Stimulated activated naive B cell treated with anti-CD40 and anti-IgM and Interleukin-4, amounts not matched to agents 10 μg/mL and 1 μg/mL and 100 μg/mL, for 72 hours (primary cell): ENCODE measurements at places on chromosomes 6 and 20.

DNA sequence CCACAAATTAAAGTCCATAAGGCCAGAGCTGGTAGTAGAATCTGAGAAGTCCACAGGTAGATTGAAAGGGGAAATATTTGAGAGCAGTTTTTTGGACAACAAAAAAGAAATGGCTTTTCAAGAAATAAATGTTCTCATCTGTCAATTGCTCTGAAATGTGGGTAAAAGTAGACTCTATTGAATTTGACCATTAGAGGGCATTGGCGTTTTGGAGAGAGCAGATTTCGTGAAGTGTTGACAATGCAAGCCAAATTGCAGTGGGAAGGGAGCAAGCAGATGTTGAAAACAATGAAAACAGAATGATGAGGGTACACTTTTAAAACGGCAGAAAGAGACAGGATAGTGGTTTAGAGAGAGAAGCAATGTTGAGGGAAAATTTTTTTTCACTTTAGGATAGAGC, 149.1 kb upstream of the FAM83B start:
- no peaks in the 10 kb centered on the region for H3K27me3 ChIP-seq
- H3K4me1 ChIP-seq = no peaks in the 10 kb centered on the region
- no peaks in the 10 kb centered on the region for H3K36me3 ChIP-seq
- no peak for DNase-seq
- H3K27ac ChIP-seq = no peak overlapping the region

- peaks cover 5% of the 10 kb centered on the region for H3K27me3 ChIP-seq
- no peak overlapping the region for H3K27ac ChIP-seq
- no peaks in the 10 kb centered on the region for H3K36me3 ChIP-seq
- H3K4me1 ChIP-seq = no peaks in the 10 kb centered on the region
Measured at GRCh38 chr6:165726965-165727381, 63.9 kb upstream of the PDE10A start.

DNA sequence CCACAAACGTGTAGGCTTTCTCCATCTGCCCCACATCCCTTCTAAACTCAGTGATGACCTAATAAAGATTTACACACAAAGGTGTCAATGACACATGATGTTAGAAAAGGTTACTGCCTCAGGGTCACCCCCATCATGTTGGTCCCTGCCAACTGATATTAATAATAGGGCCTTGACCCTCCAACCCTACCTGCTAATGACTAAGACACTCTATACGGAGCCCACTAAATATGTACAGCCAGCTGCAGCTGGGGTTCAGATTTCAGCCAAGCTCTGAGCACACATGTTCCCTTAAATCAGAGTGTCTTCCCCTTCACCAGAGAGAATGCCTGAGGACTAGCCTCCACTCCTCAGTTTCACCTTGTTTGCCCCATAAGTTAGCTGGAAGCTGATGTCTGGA, 67.4 kb upstream of the SNRPB2 start:
- no peaks in the 10 kb centered on the region for H3K4me1 ChIP-seq
- no peaks in the 10 kb centered on the region for H3K36me3 ChIP-seq
- H3K27me3 ChIP-seq = peaks cover 22% of the 10 kb centered on the region
- DNase-seq = no peak
- H3K27ac ChIP-seq = no peak overlapping the region

GRCh38 chr20:50508171-50508755, 1.9 kb upstream of the PTPN1 start:
- no peaks in the 10 kb centered on the region for H3K27me3 ChIP-seq
- H3K4me3 ChIP-seq = no peak overlapping the region
- H3K27ac ChIP-seq = no peak overlapping the region
- no peak for DNase-seq

GRCh38 chr6:2639896-2640295, 110.8 kb downstream of the MYLK4 start:
- H3K4me1 ChIP-seq = peaks cover 9% of the 10 kb centered on the region
- no peaks in the 10 kb centered on the region for H3K36me3 ChIP-seq

- H3K27me3 ChIP-seq = no peaks in the 10 kb centered on the region
- H3K4me1 ChIP-seq = peaks cover 15% of the 10 kb centered on the region
- no peak overlapping the region for H3K27ac ChIP-seq
- no peaks in the 10 kb centered on the region for H3K36me3 ChIP-seq
- no peak for DNase-seq
Measured at GRCh38 chr6:140320081-140321080, 945.9 kb upstream of the CITED2 start.

GRCh38 chr6:151213352-151213751, 26.4 kb upstream of the AKAP12 start:
- H3K4me1 ChIP-seq = no peaks in the 10 kb centered on the region
- no peaks in the 10 kb centered on the region for H3K36me3 ChIP-seq
- H3K27ac ChIP-seq = no peak overlapping the region
- no peak for DNase-seq

GRCh38 chr20:35663516-35664465, 909 bp downstream of the CPNE1 start:
- peak overlapping the region; percentile 97 for H3K4me3 ChIP-seq
- H3K27ac ChIP-seq = peak overlapping the region; percentile 100
- H3K4me1 ChIP-seq = peaks cover 19% of the 10 kb centered on the region
- H3K36me3 ChIP-seq = peaks cover 21% of the 10 kb centered on the region
- no peaks in the 10 kb centered on the region for H3K27me3 ChIP-seq

DNA sequence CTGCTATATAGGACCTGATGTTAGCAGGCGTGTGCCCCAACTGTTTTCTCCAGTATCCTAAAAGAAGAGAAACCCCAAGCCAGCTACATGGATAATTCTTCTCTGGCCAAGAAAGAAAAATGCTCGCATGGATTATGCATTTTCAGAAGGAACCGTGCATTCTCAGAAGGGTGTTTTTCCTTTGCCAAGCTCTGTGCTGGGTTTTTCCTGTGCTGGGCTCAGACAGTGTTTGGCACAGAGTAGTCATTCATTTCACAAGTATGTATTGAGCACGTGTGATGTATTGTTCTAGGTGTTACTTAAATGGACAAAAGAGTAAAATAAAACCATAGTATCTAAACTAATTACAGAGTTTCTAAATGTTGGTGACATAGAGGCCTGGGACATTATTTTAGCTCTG, 62.7 kb upstream of the ZNF133 start:
- no peak overlapping the region for H3K4me3 ChIP-seq
- H3K27me3 ChIP-seq = peaks cover 21% of the 10 kb centered on the region
- no peaks in the 10 kb centered on the region for H3K4me1 ChIP-seq
- DNase-seq = no peak
- H3K36me3 ChIP-seq = no peaks in the 10 kb centered on the region

GRCh38 chr6:136251394-136251793, 1.3 kb upstream of the MTFR2 start:
- peaks cover 24% of the 10 kb centered on the region for H3K4me1 ChIP-seq
- DNase-seq = no peak
- H3K36me3 ChIP-seq = peaks cover 32% of the 10 kb centered on the region
- H3K27me3 ChIP-seq = no peaks in the 10 kb centered on the region

DNA sequence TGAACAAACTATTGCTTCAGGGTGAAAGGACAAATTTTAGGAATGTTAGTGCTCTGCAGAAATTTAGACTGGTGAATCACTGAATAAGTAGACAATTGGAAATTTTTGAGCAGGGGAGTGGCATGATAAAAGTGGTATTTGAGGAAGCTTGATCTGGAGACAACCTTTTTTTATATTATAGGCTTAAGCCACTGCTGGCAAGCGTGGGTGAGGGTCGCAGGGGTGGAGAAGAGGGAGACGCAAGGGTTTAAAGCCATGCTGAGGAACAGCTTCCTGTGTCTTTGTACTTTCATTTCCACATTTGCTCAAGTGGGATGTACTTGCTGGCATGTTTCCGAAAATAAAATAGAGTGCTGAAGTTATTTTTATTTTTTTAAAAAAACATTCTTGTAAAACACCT, 23.7 kb downstream of the NCOA7 start:
- no peak for DNase-seq
- peaks cover 19% of the 10 kb centered on the region for H3K36me3 ChIP-seq
- peak overlapping the region; percentile 22 for H3K27ac ChIP-seq
- H3K4me3 ChIP-seq = peak overlapping the region; percentile 60

DNA sequence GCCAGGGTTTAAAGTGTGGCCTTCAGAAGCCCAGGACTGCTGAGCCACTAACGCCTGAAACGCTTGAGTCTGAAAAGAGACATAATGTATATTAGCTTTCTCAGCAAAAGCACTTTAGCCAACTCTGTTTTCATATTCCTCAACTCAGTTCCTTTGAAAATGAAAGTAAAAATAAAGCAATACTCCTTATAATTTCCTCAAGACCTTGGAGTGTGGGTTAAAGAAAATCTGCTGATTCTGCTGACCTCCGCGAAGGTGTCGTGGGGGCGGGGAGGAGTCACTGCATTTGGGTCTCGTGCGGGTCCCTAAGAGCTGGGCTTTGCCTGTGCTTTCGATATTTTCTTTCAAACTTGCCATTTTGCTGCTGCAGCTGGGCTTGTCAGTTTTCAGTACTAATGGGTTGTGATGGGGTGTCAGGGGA, 142.2 kb upstream of the ARID1B start:
- no peak for DNase-seq
- H3K36me3 ChIP-seq = no peaks in the 10 kb centered on the region
- H3K4me1 ChIP-seq = peaks cover 22% of the 10 kb centered on the region

GRCh38 chr6:31092769-31093505, 19.4 kb downstream of the C6orf15 start:
- H3K36me3 ChIP-seq = no peaks in the 10 kb centered on the region
- peaks cover 15% of the 10 kb centered on the region for H3K4me1 ChIP-seq
- no peaks in the 10 kb centered on the region for H3K27me3 ChIP-seq
- no peak overlapping the region for H3K4me3 ChIP-seq
- DNase-seq = no peak
- no peak overlapping the region for H3K27ac ChIP-seq

DNA sequence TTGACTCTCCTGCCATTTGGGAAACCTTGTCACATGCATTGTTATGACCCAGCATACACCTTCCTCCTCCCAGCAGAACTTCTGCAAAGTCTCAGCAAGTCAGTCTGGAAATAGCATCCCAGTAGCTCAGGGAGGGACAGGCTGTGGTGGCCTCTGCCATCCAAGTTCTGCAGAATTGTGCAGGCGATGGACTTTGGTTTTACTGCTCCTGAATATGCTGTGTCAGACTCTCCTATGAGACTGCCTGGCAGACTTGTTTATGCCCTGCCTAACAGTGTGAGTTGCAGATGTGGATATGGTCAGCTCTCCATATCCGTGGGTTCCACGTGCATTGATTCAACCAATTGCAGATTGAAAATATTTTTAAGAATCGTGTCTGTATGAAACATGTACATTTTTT, 52.8 kb downstream of the SNRNP48 start:
- H3K36me3 ChIP-seq = no peaks in the 10 kb centered on the region
- H3K4me1 ChIP-seq = peaks cover 2% of the 10 kb centered on the region
- no peak overlapping the region for H3K4me3 ChIP-seq
- H3K27me3 ChIP-seq = no peaks in the 10 kb centered on the region

- no peak for DNase-seq
- peaks cover 2% of the 10 kb centered on the region for H3K4me1 ChIP-seq
- H3K4me3 ChIP-seq = no peak overlapping the region
- H3K27ac ChIP-seq = no peak overlapping the region
- H3K36me3 ChIP-seq = no peaks in the 10 kb centered on the region
Measured at GRCh38 chr20:51697096-51697826, 70.9 kb downstream of the ATP9A start.

DNA sequence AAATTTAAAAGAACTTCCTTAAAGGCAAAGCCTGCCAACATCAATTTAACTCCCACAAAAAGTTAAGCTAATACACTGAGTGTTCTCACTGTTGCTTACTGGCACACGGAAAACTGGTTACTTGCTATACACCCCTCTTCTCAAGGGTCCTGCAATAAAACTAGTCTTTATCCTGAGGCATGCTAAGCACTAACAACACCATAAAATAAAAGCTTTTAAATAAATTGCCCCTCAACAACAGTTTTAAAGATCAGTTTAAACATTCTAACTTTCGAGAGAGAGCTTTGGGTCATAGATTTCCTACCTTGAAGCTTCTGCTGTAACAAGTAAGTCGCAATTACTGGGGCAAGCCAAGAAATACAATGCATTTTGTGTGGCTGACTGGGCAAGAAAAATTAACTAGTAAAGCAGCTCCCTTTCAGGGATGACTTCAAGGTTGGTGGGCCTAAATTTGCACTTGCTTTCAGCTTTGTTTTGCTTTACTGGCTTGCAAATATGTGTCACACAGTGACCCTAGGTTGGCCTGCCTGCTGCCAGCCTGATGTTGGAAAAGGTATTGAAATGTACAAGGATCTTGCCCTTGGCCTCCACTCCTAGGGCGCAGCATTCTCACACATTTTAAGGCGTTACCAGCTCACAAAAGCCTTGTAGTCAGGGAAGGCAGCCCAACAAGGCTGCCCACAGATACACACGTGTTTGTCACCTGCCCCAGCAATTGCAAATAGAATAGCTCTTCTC, 4.0 kb upstream of the HEY2 start:
- no peak overlapping the region for H3K27ac ChIP-seq
- peaks cover 30% of the 10 kb centered on the region for H3K4me1 ChIP-seq
- no peak overlapping the region for H3K4me3 ChIP-seq
- peaks cover 23% of the 10 kb centered on the region for H3K27me3 ChIP-seq
- DNase-seq = no peak
- H3K36me3 ChIP-seq = no peaks in the 10 kb centered on the region
